ENCODE measurements at places on chromosomes 13 and 19.

GRCh38 chr13:20658451-20659040, 45.0 kb upstream of the IL17D start:
- no peak for DNase-seq

DNA sequence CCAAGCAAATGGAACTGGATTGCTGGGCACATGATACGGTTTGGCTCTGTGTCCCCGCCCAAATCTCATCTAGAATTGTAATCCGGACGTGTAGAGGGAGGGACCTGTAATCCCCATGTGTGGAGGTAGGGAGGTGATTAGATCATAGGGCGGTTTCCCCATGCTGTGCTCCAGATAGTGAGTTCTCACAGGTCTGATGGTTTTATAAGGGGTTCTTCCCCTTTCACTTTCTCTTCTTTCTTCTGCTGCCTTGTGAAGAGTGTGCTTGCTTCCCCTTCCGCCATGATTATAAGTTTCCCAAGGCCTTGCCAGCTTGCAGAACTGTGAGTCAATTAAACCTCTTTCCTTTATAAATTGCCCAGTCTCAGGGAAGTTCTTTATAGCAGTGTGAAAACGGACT, 32.6 kb upstream of the MTIF3 start:
- DNase-seq = peak; percentile 92

- DNase-seq = no peak
Observed at GRCh38 chr19:640161-640558, 481 bp downstream of the FGF22 start.

- DNase-seq = no peak
Observed at GRCh38 chr19:49453757-49454240, 774 bp downstream of the ALDH16A1 start.

- DNase-seq = no peak
Observed at GRCh38 chr19:13208672-13209483, 58.7 kb downstream of the IER2 start.

DNA sequence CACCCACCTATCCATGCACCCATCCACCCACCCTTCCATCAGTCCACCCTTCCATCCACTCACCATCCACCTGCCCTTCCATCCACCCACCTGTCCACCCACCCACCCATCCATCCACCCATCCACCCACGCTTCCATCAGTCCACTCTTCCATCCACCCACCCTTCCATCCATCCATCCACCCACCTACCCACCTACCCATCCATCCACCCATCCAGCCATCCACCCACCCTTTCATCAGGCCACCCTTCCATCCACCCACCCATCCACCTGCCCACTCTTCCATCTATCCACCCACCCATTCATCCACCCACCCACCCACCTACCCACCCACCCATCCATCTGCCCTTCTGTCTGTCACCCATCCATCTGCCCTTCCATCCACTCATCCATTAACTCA, 17.0 kb downstream of the KLHL26 start:
- no peak for DNase-seq

GRCh38 chr13:99075268-99076191, 97.7 kb upstream of the DOCK9 start:
- DNase-seq = no peak

All from SIG-M5 (cell line).